Purkinje cell (primary cell): ENCODE measurements at places on chromosomes 6 and 20. TPM values are rescaled to one million over a fixed set of nuclear protein-coding genes. Genes with fewer than 3 reads are reported as not detected.

Gene TRIM15
- polyA plus RNA-seq = not detected in 2 replicates

Gene ABCF1
- polyA plus RNA-seq = 82.3 and 83.9 TPM in 2 replicates

Gene ATP9A
- polyA plus RNA-seq = 7.5 and 15.6 TPM in 2 replicates

Gene GTSF1L
- not detected in 2 replicates for polyA plus RNA-seq

Gene CPNE1
- polyA plus RNA-seq = 61.0 and 64.9 TPM in 2 replicates

Gene EDN3
- polyA plus RNA-seq = 0.63 TPM in 1 of 2 replicates, not detected in the other

Gene TEAD3
- 0.19 and 0.31 TPM in 2 replicates for polyA plus RNA-seq

Gene FAM209B
- polyA plus RNA-seq = 0.89 and 0.99 TPM in 2 replicates

Gene SLC22A2
- not detected in 2 replicates for polyA plus RNA-seq

Gene LPA
- polyA plus RNA-seq = not detected in 2 replicates

Gene ZNF512B
- polyA plus RNA-seq = 0.05 and 0.06 TPM in 2 replicates

Gene RIPPLY2
- polyA plus RNA-seq = 45.2 and 54.9 TPM in 2 replicates

Gene BHLHE23
- not detected in 2 replicates for polyA plus RNA-seq

Gene PSORS1C2
- not detected in 2 replicates for polyA plus RNA-seq

Gene PRKN
- 3.4 and 4.1 TPM in 2 replicates for polyA plus RNA-seq

Gene NKX2-4
- polyA plus RNA-seq = not detected in 2 replicates

Gene IMPG1
- 0.34 and 6.7 TPM in 2 replicates for polyA plus RNA-seq

Gene ABHD16B
- not detected in 2 replicates for polyA plus RNA-seq

Gene PRSS35
- polyA plus RNA-seq = not detected in 2 replicates

Gene POM121L2
- polyA plus RNA-seq = not detected in 2 replicates

Gene HSPA1A
- polyA plus RNA-seq = 3.4 and 5.1 TPM in 2 replicates

Gene IL20RA
- polyA plus RNA-seq = 91.5 and 153 TPM in 2 replicates

Gene GPLD1
- 5.4 and 6.0 TPM in 2 replicates for polyA plus RNA-seq

Gene CRISP2
- polyA plus RNA-seq = not detected in 2 replicates

Gene FITM2
- polyA plus RNA-seq = 7.6 and 8.4 TPM in 2 replicates

Gene NKAIN2
- 7.7 and 13.2 TPM in 2 replicates for polyA plus RNA-seq

Gene FRK
- polyA plus RNA-seq = 0.15 and 0.21 TPM in 2 replicates

Gene CDKN1A
- 0.27 TPM in 1 of 2 replicates, not detected in the other for polyA plus RNA-seq
